T-helper 2 cell (primary cell): ENCODE measurements at places on chromosomes 7 and 10.

GRCh38 chr10:60041489-60042133 lies 135.3 kb upstream of the CCDC6 start:
- no peak for DNase-seq

DNA sequence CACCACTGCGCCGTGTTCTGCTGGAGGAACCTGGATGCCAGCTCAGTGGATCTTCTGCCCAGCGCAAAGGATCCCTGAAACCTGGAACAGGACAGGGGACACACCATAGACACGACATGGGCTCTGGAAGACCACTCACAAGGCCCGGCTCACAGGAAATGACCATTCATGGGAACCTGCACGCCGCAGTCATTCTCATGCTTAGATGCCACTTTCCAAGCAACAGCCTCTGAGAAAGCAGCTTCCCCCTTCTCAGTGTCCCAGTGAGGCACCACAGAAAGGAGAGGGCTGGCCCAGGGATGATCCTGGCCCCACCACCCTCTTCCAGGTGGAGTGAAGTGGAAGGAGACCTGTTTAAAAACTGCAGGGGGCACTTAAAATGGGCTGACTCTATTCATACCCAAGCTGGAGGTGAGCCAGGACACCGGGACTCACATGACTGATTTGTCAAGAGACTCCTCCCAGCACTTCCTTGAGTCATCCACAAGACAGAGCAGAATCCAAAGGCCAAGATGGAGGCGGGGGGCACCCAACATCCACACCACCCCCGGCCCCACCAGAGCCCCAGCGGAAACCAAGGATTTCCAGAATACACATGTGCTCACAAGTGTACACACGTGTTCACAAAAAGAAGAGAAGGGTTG lies 11.2 kb downstream of the CTBP2 start:
- no peak for DNase-seq

GRCh38 chr10:51651063-51651462 lies 48.3 kb downstream of the CSTF2T start:
- no peak for DNase-seq

- no peak for DNase-seq
Observed at GRCh38 chr7:105625986-105626385, 44.7 kb upstream of the EFCAB10 start.

DNA sequence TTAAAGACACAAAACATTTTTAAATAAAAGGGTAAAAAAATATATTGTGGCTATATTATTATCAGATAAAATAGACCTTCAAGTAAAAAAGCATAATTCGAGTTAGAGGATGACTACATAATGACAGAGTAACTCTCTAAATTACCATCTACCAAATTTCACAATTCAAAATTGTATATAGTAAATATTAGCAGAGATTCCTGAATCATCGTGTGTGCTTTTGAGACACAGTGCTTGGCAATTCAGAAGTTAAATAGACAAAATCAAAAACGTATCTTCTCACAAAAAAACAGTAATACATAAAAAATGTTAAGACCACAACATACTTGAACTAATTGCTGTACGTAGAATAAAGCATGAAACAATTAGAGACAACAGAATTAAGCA lies 110.4 kb downstream of the AHR start:
- DNase-seq: no peak

DNA sequence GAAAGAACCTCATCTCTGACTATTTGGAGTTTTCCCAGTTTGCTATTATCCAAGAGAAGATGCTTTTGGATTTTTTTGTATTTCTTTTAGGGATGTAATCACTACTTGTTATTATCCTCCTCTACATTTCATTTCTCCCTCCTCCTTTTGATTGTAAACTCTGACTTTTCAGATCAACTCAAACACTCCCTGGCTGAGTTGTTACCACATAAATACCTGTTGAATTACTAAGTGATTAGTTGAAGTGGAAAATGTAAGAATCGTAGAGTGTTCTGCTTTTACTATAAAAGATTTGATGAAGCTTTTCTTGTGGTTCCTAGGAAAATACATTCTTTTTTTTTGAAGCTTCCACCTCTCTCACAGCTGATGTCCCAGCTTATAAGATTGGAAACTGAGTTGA lies 164.1 kb upstream of the C1GALT1 start:
- no peak for DNase-seq

GRCh38 chr7:44960011-44960580 lies 18.7 kb downstream of the MYO1G start:
- no peak for DNase-seq

- no peak for DNase-seq
Observed at GRCh38 chr10:130049987-130050386, 60.6 kb downstream of the C10orf143 start.

GRCh38 chr10:101492205-101492604 lies 95.9 kb downstream of the POLL start:
- no peak for DNase-seq

- DNase-seq: peak; percentile 5
Observed at GRCh38 chr10:117896517-117896916, 150.2 kb downstream of the RAB11FIP2 start.

GRCh38 chr7:108181073-108181985 lies 51.2 kb upstream of the LAMB4 start:
- DNase-seq: peak; percentile 24

- no peak for DNase-seq
Observed at GRCh38 chr10:132904181-132904813, 38.1 kb downstream of the CFAP46 start.

GRCh38 chr10:71494980-71495381 lies 98.3 kb downstream of the CDH23 start:
- DNase-seq: no peak

- DNase-seq: no peak
Observed at GRCh38 chr7:4729266-4729665, 46.2 kb upstream of the AP5Z1 start.

GRCh38 chr7:77197141-77197540 lies 2.5 kb downstream of the FGL2 start:
- no peak for DNase-seq

- DNase-seq: no peak
Observed at GRCh38 chr7:143434660-143435059, 8.6 kb upstream of the TAS2R60 start.

GRCh38 chr10:683448-684071 lies 5.9 kb downstream of the DIP2C start:
- DNase-seq: no peak

DNA sequence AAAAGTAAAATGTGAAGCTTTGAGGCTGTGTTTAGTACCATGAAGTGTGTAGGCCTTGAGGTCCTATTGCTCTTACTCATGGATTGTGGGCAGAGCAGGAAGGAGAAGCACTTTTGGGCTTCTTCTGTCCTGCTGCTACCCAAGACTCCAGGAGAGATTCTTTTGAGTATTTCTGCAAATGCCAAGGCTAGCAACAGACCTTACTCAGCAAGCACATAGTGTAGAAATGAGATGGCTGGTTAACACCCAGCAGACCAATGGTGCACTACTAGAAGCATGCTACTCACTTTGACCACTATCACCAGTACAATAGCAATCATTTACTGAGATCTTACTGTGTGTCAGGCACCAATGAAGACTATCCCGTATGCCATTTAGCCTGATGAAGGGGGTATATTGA lies 3.2 kb downstream of the PLPP4 start:
- DNase-seq: no peak

GRCh38 chr7:134356421-134356936 lies 39.7 kb upstream of the SLC35B4 start:
- no peak for DNase-seq

- DNase-seq: no peak
Observed at GRCh38 chr7:88302486-88302885, 4.2 kb downstream of the STEAP4 start.

DNA sequence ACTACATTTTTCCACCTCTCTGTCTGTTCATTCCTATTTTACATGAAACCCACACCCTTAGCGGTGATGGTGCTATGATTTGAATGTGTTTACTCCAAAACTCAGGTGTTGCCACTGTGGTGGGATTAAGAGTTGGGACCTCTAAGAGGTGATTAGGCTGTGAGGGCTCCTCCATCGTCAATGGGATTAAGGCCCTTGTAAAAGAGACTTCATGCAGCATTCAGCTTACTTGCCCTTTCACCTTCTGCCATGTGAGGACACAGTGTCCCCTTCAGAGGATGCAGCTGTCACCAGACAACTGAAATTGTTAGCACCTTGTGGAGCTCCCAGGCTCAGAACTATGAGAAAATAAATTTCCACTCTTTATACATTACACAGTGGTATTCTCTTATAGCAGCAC lies 182.2 kb downstream of the NOC3L start:
- DNase-seq: no peak

- DNase-seq: no peak
Observed at GRCh38 chr10:6492896-6493295, 87.2 kb downstream of the PRKCQ start.

- no peak for DNase-seq
Observed at GRCh38 chr10:77231884-77232610, 405.6 kb downstream of the KCNMA1 start.

- DNase-seq: no peak
Observed at GRCh38 chr10:70782746-70783680, 2.2 kb downstream of the TBATA start.

DNA sequence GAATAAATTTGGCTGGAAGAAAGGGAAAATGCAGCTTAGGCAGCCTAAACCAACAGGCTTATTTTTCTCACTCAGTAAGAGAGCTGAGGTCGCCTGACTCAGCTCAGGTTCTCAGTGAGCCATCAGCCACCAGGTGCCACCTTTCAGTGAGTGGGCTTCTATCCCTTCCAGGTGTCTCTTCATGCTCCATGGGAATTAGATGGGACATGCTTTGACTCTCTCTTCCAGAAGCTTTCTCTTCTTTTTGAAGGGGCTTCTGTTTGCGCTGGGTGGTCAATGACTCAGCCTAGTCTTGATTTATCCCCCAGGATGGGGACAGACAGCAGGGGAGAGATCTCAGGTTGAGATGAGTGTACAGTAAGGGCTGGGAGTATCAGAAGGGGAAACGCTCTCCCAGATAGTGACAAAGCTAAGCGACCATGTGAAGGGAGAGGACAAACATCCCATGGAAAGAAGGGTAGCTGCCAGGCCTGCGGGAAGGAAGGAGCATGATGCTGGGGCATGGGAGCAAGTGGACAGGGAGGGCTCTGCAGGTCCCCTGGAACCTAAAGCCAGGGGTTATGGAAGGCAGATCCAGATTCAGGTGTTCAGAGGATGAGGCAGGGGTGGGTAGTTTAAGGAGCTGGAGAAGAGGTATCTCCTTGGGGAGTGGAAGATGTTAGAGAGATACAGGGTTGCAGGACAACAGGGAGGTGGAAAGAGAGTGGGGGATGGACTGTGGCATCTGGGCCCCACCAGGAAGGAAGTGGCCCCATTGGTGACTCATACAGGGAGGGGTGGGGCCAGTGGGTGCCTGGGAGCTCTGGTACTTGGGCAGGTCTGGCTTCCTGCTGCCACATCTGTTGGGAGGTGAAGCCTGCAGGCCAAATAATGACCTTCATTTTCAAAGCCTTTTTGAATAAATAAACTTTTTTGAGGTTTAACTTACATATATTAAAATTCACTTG lies 32.5 kb downstream of the OGDH start:
- DNase-seq: peak; percentile 73

DNA sequence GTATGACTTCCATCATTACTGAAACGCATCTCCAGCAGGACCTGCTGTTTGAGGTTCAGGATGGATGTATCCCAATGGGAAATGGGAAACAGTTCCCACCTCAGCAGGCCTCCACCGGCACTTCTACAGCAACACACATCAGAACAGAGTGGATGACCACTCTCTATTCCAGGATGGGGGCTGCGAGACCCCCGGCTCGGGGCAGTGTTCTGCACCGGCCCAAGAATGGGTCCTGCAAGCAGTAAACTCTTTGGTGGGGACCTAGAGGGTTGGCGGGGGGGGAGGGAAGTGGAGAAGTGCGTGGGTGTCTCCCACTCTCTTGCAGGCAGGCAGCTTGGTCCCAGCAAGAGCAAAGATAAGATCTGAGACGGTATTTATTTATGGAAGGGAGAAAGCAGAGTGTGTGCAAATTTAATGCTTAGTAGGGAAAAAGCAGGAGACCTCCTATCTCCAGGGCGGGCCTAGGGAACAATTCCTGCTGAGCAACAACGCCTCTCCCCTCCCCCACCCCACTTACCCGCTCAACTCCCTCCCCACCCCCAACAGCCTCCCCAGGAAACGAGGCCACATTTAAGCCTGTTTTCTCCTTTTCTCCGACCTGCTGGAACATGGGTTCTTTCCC lies 4.0 kb downstream of the SFMBT2 start:
- DNase-seq: no peak
